ENCODE measurements at places on chromosomes 1 and 21.
A peak's percentile ranks its signal among the peaks of the same experiment; 100 is the strongest.

- no peak for DNase-seq
These were observed 46.5 kb upstream of the PRELP start for GRCh38 chr1:203428981-203429599.

DNA sequence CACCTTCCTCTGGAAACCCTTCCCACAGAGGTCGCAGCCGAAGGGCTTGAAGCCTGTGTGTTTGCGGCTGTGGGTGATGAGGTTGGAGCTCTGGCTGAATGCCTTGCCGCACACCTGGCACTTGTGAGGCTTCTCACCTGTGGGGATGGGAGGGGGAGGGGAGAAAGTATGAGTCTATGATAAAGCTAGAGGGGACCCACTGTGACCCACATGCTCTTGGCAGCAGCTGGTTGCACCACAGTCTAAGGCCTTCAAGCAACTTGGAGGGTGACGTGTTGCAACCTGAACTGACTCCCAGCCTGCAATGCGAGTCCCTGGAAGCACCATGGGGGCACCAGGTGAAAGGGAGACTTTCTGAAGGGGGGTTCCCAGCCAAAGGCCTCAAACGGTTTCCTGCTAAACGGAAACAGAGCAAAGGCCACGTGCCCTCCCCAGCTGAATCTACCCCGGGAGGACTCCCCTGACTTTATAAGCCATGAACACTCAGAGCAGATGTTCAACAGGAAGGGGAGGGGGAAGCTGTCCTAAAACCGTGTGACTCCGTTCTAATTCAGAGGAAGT, 10.6 kb downstream of the GFI1 start:
- no peak for DNase-seq

GRCh38 chr1:33270808-33271465, 14.6 kb downstream of the ZNF362 start:
- DNase-seq = no peak

DNA sequence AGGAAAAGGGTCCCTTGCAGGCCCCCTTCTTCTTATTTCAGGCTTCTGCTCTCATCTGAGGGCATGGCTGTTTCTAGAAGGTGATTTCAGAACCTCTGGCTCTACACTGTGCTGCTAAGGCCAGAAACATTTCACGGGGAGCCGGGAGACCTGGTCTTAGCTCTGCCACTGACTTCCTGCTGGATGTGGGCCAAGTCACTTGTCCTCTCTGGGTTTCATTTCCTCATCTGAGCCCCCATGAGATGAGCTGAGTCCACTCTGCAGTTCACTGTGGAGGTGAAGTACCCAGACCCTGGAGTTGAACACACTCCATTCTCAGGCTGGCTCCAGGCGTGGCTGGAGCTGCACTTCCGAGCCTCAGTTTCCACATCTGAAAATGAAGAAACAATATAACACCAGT, 2.1 kb downstream of the PADI1 start:
- no peak for DNase-seq

GRCh38 chr1:55542901-55543504, 327.8 kb upstream of the USP24 start:
- no peak for DNase-seq

GRCh38 chr1:221760911-221761310, 19.0 kb upstream of the DUSP10 start:
- no peak for DNase-seq

GRCh38 chr1:185363205-185363604, 46.2 kb upstream of the IVNS1ABP start:
- no peak for DNase-seq

DNA sequence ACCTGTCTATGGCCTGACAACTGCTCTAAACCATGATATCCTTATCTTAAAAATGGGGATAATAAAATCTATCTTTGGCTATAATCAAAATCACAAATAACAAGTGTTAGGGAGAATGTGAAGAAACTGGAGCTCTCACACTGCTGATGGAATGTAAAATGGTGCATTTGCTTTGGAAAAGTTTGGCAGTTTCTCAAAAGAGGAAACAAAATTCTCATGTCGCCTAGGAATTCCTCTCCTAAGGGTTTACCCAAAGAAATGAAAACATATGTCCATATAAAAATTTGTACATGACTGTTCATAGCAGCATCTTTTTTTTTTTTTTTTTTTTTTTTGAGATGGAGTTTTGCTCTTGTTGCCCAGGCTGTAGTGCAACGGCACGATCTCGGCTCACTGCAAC, 64.3 kb downstream of the ZNF281 start:
- no peak for DNase-seq

GRCh38 chr1:31410871-31411270, 2.1 kb upstream of the SERINC2 start:
- no peak for DNase-seq

GRCh38 chr1:48232722-48233121, 10.2 kb downstream of the SLC5A9 start:
- no peak for DNase-seq

- DNase-seq = no peak
These were observed 716.2 kb upstream of the ZP4 start for GRCh38 chr1:238606896-238607295.

DNA sequence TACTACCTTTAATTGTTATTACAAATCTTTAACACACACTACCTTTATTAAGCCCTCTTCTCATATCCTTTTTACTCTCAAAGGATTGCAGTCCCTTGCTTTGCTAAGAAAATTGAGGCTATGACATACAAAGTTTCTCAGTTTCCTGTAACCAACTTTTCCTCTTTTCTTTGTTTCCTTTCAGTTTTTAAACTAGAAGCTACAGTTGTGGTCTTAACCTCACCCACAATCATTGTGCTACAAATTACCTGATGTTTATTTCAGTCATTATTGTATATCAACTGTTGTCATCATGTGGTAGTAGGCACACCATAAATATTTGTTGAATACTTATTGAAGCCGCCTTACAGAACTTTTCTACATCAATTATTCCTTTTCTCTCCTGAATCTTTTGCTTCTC, 51.8 kb downstream of the SLAMF6 start:
- DNase-seq = no peak

DNA sequence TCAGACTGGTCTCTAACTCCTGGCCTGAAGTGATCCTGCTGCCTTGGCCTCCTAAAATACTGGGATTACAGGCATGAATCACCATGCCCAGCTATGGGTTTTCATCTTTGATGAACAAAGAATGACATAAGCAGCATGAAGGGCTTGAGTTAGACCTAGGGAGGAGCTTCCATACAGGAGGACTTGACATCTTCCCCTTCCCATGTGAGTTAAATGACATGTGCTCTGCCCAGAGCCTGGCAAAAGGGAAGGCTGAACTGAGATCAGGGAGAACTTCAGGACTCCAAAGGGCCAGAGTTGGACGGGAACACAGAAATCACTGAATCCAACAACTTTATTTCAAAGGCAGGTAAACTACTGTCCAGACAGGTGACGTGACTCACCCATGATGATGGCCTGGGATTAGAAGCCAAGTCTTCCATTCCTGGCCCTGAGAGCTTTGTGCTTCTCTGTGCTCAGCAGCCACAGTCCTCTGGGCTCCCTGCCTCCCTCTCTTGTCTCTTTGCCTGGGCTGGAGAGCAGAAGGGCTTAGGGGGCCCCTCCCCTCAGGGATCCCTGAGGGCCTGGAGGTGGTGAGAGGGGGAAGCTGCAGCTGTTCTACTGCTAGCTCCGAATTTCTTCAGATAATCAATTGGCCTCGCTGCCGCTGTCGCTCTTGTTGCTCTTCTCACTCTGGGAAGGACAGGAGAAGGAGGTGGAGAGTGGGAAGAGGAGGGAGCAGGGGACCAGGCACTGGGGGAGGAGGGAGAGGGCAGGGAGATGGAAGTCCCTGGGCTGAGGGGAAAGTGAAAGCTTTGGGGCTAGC, 7.6 kb downstream of the NHLH1 start:
- DNase-seq = peak; percentile 75

DNA sequence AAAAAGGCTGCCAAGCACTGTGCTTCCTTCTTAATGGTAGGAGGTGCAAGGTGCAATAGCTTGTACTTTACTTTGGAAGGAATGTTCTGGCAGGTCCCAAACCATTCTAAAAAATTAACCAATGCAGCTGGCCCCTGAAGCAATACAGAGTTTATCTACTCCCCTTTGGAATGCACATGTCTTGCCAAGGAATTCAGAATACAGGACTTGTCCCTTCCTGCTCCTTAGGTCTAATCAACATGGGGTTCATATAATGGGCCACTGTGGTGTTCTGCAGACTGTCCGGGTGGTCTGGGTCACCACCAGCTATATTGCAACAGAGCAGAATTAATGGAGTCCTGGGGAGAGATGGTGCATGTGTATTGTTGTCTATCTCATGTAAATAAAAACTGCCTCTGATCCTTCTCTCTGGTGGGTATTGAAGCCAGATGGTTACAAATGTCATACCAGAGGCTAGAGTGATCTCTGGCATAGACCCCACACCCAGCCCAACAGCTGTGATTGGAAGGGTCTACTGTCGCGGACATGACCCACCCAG, 112.8 kb downstream of the RIPK4 start:
- DNase-seq = no peak

DNA sequence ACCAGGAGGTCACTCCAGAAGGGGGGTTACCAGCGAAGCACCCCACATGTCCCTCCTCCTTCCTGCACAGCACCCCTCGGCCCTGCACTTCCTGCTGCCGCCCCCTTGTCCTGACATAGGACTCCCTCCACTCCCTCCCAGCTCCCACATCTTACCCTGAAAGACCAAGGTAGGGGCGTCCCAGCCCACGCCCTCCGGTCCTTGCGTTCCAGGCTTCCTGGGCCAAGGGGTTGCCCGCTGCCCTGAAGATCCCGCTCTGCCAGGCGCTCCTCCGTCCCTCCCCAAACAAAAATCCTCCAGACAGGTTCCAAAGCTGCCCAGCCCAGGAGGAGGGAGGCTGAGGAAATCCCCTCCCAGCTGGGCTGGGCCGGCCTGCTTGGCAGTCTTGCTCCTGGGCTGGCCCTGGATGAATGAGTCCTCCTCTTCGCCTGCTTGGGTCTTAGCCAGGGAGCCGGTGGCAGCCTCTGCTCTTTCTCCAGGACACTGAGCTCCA, at the start of gene RHBDL2:
RHBDL2 (minus strand) TSS at position 304 of the 493 bp plus-strand sequence. CDS start 22,618 bp downstream, outside the sequence.
- no peak for DNase-seq

GRCh38 chr1:183883623-183884022, 78.7 kb downstream of the RGL1 start:
- DNase-seq = no peak

DNA sequence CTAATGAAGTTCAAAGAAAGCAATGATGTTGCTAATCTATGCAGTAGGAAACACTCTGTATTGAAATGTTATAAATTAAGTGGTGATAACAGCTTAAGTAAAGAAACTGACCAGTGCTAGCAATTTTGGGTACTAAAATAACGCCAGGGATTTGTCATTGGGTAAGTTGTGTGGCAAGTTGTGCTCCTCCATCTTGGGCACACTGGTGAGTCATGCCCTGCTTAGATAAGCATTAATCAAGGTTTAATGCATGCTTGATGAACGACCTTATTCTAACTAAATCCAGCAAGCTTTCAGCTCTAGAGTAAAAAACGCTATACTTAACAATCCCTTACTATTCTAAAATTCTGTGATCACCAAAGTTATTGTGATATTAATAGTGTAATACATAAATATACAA, 25.2 kb downstream of the VAMP4 start:
- no peak for DNase-seq

DNA sequence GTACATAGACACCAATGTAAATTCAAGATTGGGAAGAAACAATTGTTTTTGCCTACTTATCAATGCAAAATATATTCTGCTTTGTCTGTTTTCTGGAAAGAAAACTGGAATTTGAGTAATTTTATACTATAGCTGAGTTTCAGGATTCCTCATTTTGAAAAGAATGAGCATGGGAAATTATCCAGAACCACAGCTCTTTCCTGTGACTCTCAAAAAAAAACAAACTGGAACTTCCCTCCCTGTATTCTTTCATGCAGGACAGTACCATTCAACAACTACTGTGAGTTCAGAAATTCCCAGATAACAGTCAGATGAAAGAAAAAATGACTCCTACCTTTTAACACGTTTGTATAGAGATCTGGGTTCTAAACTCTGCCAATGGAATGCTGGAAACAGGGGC, 372.4 kb downstream of the TGFB2 start:
- DNase-seq = no peak

DNA sequence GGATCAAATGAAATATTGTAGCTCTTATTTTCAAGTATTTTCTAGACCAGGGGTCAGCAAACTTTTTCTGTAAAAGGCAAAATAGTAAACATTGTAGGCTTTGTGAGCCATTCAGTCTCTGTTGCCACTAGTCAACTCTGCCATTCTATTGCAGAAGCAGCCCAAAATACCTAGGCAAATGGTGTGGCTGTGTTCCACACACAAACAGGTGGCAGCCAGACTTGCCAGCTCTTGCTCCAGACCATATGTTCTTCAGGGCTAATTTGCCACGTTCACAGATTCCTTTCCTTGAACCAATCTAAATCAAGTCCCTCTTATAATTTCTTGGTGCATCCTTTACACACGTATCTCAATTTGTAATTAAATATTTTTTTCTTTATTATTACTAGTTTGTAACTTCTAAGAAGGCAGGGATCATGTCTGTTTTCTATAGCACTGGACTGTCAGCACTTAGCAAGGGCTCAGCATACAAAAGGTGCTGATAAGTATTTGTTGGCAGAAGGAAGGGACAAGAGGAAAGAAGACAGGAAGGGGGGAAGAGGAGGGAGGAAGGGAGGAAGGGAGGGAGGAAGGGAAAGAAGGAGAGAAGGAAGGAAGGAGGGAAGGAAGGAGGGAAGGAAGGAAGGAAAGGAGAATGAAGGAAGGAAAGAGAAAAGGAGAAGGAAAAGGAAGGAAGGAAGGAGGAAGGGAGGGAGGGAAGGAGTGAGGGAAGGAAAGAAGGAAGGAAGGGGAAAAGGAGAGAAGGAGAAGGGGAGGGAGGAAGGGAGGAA, 106.5 kb upstream of the EDEM3 start:
- DNase-seq = peak; percentile 89
